ENCODE measurements at places on chromosomes 4 and X.

GRCh38 chrX:41984628-41985027 is 61.3 kb upstream of the CASK start:
- no peak for DNase-seq

DNA sequence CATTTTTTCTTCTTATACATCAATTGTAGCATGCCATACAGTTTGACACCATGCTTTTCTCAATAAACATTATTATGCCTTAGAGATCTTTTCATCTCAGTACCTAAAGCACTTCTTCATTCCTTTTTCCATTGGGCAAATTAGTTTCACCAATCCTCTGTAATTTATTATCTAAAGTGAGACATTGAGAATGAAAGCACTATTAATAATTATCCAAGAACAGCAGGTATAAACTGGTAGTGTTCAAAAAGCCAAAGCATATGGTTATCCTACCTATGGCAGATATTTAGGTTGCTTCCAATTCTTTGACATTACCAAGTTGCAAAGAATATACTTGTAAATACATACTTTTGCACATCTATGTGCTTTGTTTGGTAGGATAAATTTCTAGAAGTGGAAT is 15.6 kb downstream of the LAMTOR3 start:
- no peak for DNase-seq

DNA sequence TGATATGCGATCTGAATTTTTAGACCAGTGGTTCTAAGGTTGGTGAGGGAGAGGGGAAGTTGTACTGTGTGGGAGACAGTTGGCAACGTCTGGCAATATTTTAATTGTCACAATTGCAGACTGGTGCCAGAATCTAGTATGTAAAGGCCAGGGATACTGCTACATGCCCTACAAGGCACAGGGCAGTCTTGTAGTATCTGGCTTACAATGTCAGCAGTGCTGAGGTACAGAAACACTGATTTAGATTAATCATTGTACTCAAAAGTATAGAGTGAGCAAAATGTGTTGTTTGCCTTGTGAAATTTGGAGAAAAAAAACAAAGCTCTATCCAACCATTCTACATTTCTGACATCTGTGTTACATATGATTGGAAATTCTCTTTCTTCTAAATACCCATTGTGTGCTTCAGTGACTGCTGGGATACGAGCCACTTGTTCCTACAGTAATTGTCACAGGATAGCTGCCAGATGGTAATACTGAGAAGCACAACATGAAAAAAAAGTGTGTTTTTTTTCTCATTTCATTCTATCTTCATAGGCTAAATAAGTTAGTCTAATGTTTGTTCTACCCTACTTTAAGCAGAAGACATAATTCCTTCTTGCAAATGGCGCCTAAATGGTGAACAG is 526.7 kb upstream of the AGA start:
- no peak for DNase-seq

DNA sequence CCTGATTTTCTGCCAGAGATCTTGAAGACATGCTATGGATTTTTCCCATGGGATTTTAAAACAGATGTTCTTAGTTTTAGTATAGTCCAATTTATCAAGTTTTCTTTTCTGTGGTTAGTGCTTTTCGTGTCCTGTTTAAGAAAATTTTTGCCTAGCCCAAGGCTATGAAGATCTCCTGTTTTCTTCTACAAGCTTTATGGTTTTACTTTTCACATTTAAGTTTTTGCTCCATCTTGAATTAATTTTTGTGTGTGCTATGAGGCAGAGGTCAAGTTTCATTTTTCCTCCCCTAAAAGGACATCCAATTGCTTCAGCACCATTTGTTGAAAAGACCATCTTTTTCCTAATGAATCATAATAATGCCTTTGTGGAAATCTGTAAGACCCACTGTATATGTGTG is 65.6 kb downstream of the POLR2B start:
- DNase-seq = no peak

- DNase-seq = no peak
Measured at GRCh38 chrX:121032531-121032930, 14.9 kb upstream of the GLUD2 start.

- DNase-seq = no peak
Measured at GRCh38 chrX:106007815-106008214, 30.7 kb downstream of the SERPINA7 start.

GRCh38 chrX:9770319-9770718 is 4.7 kb upstream of the GPR143 start:
- no peak for DNase-seq

Measured in activated CD4-positive, alpha-beta T cell treated with anti-CD3 and anti-CD28 coated beads for 24 hours (primary cell).